A549 treated with CpdA at 1 μM for 4 hours (cell line): ENCODE measurements at places on chromosomes 1 and 21. TPM values are rescaled to one million over a fixed set of nuclear protein-coding genes. Genes with fewer than 3 reads are reported as not detected.

The PTPN7 gene
- 0.03 TPM in 1 of 5 replicates, not detected in the others for total RNA-seq

The GPX7 gene
- not detected in 5 replicates for total RNA-seq

The CD2 gene
- not detected in 5 replicates for total RNA-seq

The ANKRD45 gene
- total RNA-seq, result 0.15 TPM in 2 of 5 replicates, not detected in the others

The TTC34 gene
- 0.03 to 0.08 TPM (median 0.05 TPM) in 5 replicates for total RNA-seq

The OR14A16 gene
- total RNA-seq, result not detected in 5 replicates

The MIXL1 gene
- total RNA-seq, result 0.06 to 0.24 TPM in 2 of 5 replicates, not detected in the others

The BEND5 gene
- not detected in 5 replicates for total RNA-seq
